ENCODE measurements at places on chromosomes 2 and 18.

- DNase-seq: no peak
Measured at GRCh38 chr2:119782308-119783027, 22.7 kb downstream of the PTPN4 start.

GRCh38 chr2:44559108-44559507, 197.4 kb downstream of the CAMKMT start:
- no peak for DNase-seq

DNA sequence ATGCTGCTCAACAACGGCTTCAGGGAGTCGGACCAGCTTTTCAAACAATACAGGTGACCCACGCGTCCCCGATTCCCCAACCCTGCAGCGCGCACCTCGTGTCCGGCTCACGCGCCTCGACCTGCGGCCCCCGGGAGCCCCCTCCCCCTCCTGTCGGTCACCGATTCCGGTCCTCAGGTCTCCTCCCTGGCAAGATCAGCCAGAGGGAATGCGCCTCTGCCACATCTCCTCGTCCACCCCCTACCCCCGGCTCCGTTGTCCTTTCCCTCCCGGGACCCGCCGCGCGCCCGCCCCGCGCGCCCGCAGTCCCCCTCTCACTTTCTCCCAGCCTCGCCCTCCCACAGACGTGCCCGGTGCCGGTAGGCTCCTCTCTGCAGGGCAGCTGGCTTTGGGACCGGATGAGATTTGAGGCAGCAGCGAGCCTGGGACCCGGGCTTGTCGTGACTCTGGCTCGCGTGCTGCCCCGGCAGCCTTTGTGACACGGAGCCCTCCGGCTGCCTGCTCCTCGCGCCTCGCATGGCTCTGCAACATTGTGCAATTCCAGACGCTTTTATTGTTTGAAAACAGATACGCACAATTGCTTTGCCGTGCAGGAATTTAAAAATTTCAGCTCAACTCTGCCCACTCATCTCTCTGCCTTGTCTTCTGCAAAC, 558 bp downstream of the TTC39C start:
- peak; percentile 77 for DNase-seq

DNA sequence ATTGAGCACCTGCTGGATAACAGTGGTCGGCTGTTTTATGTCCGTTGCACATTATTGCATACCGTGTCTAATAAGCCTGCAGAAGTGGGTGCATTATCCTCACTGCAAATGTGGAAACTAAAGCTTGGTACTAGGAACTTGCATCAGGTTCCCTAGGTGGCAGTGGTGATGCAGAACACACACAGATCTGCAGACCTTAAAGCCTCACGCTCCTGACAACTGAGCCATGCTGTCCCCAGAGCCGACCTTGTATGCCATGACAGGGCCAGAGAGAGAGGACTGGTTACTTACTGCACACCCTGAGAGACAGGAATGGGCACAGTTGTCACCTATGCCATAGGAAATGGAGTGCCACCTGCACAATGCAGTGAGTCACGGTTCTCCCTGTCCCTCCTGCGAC, 151.8 kb downstream of the SH3RF3 start:
- DNase-seq: no peak

GRCh38 chr2:3780477-3781402, 77.4 kb downstream of the DCDC2C start:
- DNase-seq: peak; percentile 64

GRCh38 chr18:36460854-36461253, 163.3 kb downstream of the FHOD3 start:
- no peak for DNase-seq

DNA sequence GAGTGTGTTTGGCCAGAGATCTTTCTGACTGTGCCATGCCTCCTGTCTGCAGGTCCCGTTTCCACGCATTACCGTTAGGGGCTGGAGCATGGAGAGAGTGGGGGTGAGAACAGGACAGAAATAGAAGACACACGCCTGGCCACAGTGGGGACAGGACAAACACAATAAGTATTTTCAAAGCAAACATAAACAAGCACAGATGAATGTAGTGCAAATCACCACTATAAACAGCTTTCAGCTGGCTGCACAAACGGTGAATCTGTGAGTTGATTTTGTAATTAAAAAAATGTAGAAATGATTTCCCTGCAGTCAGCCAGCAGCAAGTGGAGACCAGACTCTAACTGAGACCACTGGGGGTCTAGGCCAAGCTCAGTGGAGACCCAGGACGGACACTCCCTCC, 6.8 kb downstream of the KCNK3 start:
- no peak for DNase-seq
